ENCODE measurements at places on chromosomes 16 and 17. TPM values are rescaled to one million over a fixed set of nuclear protein-coding genes. Genes with fewer than 3 reads are reported as not detected.

Gene CCL17
- not detected for total RNA-seq

Gene MFAP4
- not detected for total RNA-seq

Gene ZNRF1
- 2.9 TPM for total RNA-seq

Gene ACSM5
- total RNA-seq, result not detected

Gene SOX8
- total RNA-seq, result 1.0 TPM

Gene TUBG2
- total RNA-seq, result 2.2 TPM

Gene PLA2G10
- total RNA-seq, result not detected

Gene CBLN1
- not detected for total RNA-seq

Gene UTP4
- total RNA-seq, result 19.7 TPM

Gene ZSCAN10
- total RNA-seq, result under 0.01 TPM

Gene GNAO1
- total RNA-seq, result 0.84 TPM

Gene HIC1
- 16.4 TPM for total RNA-seq

Gene TMC8
- total RNA-seq, result 138 TPM

Gene CNGB1
- total RNA-seq, result not detected

Gene RAB11FIP4
- total RNA-seq, result 48.0 TPM

Gene ESRP2
- total RNA-seq, result 0.10 TPM

Gene SMIM36
- not detected for total RNA-seq

Gene OTOP2
- not detected for total RNA-seq

Gene SCNN1G
- total RNA-seq, result not detected

Gene NLRC3
- total RNA-seq, result 25.1 TPM

Gene ZPBP2
- total RNA-seq, result not detected

Gene MBTPS1
- total RNA-seq, result 89.3 TPM

Gene TTYH2
- 8.5 TPM for total RNA-seq

Gene OR1A1
- not detected for total RNA-seq

Gene RAB37
- 21.8 TPM for total RNA-seq

Gene KRT32
- not detected for total RNA-seq

Gene TNS4
- 0.21 TPM for total RNA-seq

Gene ABI3
- total RNA-seq, result 6.3 TPM

Data from mononuclear cell (primary cell).